ENCODE measurements at places on chromosomes 7 and 10.

DNA sequence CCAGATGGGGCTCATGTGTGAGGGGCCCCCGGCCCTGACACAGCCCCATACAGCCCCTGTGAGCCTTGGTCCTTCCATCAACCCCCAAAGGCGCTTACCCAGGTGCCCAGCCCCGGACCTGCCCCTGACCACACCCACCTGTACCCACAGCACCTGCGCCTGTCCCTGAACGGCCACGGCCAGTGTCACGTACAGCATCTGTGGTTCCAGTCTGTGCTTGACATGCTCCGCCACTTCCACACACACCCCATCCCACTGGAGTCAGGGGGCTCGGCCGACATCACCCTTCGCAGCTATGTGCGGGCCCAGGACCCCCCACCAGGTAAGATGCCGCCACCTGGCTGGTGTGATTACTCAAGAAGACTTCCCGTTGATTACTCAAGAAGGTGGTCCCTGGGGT lies 33.5 kb downstream of the SH2B2 start:
- DNase-seq = no peak

DNA sequence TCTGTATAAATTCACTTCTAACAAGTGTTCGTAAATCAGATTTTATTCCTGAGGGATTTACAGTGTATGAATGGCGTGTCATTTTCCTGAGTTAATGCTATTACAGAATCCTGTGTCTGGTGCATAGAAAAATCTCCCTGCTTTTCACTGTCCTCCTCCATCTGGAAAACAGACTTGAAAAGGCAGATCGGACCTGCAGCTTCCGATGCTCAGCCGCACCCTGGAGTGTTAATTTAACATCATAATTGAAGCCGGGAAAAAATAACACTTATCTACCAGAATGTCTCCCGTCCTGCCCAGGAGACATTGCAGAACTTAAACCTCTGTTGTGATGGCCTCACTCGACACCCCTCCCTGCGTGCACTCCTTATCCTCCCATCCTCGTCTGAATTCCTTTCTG lies 442.1 kb upstream of the FOXK1 start:
- DNase-seq = no peak

- no peak for DNase-seq
These were observed 84.0 kb downstream of the LYZL1 start for GRCh38 chr10:29372920-29373319.

DNA sequence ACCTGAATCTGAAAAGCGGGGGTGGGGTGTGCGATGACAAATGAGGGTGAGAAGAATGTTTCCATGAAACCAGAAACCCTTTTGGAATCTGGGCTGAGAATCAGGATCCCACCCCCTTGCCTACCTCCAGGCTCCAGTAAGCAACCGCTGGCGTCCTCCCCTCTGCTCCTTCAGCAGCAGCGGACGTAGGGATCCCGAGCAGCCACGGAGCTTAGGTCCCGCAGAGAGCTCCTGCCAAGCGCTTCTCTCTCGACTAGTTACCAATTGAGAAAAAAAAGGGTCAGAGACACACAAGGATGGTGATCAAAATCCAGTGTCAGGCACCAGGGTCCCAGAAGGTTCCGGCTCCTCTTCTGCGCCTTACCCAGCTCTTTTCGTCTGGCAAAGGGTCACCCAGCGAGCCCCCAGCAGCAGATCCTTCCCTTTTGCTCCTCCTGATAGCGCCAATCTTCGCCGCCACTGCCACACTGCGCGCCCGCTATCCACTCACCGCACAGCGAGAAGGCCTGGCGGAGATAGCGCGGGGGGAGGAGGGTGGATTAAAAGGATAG lies 733.5 kb downstream of the ZWINT start:
- no peak for DNase-seq

- DNase-seq = no peak
These were observed 97.4 kb downstream of the C10orf105 start for GRCh38 chr10:71622154-71622526.

DNA sequence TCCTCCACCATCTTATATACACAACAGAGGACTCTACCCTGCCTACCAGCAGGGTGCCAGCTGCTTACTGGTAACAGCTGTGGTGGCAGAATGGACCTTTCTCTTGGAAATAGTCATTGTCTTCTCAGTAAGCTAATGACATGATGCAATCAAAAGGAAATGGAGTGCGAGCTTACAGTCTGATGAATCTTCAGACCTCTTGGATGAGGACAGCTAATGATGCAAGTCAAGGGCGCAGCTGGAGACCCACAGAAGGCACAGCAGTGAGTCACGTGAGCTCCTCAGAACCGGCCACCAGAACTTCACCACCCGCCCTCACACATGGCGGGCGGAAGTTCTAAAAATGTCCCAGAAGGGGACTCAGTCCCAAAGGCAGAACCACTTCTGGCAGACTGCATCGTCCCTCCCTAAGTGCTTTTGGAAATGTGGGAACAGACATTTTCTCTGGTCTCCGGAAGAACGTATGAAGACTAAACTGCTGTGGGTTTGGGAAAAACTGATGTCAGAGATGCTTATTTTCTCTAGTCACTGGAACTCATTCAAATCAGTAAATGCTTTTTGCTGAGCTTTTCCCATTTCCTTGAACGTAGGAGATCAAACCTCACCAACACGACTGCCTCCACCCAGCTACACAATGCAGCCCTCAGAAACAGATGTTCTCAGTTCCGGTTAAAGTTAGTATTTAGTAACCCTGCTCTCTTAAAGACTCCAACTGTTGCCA lies 96.4 kb downstream of the FAS start:
- DNase-seq = no peak

DNA sequence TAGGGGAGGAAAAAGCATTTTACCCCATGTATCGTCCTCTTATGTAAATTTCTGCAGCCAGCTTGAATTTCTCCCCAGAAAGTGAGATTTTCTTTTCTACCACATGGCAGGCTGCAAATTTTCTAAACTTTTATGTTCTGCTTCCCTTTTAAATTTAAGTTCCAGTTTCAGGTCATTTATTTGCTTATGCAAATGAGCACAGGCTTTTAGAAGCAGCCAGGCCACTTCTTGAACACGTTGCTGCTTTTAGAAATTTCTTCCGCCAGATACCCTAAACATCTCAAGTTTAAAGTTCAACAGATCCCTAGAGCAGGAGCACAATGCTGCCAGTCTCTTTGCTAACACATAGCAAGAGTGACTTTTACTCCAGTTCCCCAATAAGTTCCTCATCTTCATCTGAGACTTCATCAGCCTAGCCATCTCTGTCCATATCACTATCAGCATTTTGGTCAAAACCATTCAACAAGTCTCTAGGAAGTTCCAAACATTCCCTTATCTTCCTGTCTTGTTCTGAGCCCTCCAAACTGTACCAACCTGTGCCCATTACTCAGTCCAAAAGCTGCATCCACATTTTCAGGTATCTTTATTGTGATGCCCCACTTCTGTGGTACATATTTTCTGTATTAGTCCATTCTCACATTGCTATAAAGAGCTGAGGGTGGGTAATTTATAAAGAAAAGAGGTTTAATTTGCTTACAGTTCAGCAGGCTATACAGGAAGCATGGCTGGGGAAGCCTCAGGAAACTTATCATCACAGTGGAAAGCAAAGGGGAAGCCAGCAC lies 16.3 kb downstream of the EZH2 start:
- no peak for DNase-seq

DNA sequence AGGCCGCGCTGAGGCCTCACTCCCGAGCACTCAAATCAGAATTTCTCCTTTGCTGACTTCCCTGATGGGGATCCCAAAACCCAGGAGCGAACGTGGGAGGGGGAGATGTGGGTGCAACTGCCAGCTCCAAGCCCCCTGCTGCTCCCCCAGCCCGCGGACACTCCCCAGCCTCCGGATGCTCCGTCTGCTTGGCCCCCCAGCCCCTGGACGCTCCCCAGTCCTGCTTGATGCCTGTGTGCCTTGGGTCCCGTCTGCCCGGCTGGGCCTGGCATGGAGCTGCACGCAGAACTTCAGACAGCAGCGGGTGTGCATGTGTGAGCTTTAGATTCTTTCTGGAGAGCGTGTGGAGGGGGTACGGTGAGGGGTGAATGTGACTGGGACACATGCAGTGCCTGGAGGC lies 4.7 kb upstream of the SHH start:
- no peak for DNase-seq

DNA sequence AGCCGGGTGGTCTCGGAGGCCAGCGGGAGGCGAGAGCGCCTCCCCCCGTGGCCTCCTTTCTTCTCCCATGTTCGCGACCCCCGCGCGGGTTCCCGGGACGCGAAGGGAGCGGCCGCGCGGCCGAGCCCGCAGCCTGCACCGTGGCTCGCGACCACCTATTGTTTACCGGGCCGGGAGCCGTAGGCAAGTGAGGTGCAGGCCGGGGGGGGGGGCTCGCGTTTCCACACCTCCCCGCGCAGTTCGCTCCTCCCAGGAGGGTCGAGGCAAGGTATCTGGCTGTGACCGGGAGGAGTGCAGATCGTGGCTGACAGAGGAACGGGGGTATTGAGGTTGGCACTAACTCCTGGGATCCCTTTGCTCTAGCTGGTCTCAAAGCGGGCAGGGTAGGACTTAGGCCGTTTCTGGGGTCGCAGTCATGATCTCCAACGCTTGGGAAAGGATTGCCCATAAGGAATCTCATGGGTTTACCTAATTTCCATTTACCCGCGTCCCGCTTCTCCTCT lies 734 bp downstream of the PTPN12 start:
- DNase-seq = peak; percentile 6

GRCh38 chr7:10707519-10707918 lies 266.2 kb upstream of the PHF14 start:
- no peak for DNase-seq

Measured in stimulated activated effector memory CD8-positive, alpha-beta T cell treated with anti-CD3 and anti-CD28 coated beads, Interleukin-12 subunit alpha, Interleukin-12 subunit beta, amount 100 ng/mL, for 72 hours (primary cell).